ENCODE measurements at places on chromosomes 3 and 15.

DNA sequence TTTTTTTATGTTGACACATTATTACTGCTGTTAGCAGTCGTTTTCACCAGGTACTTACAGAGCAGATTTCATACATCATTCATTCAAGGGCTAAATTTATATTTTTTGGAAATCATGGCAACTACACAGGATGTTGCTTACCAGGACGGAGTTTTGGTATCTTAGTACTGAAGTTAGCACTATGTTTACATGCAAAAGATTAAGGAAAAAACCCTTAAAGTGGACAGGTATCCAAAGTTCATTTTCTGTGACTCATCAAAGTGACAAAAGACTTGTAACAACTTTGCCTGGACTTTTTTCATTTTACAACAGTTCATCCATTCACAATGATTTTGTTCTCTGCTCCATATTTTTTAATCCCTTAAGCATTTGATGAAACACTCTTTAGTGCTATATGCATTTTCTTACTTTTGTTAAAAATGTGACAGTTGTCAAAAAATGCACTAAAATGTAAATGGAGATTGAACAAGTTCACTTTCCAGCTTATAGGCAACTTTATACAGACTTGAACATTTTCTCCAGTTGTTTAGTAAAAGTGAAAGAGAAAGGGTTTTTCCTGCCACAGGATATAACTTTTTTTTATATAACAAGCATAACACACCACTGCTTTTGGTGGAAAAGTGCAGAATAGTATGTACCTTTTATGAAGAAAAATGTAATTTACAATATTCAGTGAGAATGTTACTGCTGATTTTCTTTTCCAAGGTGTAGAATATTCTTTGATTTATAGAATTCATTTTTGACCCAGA, 104.1 kb downstream of the STT3B start:
- DNase-seq: no peak

GRCh38 chr3:56491566-56491965, 23.3 kb upstream of the ERC2 start:
- no peak for DNase-seq

DNA sequence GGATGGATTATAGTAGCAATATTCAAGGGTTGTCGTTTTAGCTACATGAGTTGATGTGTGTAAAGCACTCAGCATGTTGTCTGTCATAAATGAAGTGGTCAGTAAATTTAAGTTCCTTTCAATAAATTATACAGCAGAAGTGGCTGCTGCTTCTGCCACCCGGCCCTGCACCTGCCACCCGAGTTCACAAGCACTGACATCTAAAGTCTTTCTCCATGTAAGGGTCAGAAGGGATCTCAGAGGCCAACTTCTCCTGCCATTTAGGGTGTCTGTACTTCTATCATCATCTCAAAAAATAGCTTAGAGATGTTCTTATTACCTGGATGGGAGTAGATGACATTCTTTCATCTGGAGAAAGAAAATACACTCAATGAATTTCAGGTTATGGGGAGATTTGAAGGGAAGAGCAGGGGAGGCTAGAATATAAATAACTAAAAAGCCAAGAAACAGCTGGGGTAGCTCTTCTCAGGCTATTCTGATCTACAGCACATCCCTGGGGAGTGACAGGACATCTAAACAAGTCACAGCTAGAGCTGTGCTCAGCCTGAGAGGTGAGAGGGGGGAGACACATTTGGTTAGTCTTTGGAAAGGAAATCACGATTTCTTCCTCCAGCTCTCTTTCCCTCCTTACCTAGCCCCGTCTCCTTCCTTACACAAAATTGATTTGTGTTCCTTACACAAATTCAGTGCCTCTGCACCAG, 8.0 kb downstream of the GCSAM start:
- DNase-seq: no peak

DNA sequence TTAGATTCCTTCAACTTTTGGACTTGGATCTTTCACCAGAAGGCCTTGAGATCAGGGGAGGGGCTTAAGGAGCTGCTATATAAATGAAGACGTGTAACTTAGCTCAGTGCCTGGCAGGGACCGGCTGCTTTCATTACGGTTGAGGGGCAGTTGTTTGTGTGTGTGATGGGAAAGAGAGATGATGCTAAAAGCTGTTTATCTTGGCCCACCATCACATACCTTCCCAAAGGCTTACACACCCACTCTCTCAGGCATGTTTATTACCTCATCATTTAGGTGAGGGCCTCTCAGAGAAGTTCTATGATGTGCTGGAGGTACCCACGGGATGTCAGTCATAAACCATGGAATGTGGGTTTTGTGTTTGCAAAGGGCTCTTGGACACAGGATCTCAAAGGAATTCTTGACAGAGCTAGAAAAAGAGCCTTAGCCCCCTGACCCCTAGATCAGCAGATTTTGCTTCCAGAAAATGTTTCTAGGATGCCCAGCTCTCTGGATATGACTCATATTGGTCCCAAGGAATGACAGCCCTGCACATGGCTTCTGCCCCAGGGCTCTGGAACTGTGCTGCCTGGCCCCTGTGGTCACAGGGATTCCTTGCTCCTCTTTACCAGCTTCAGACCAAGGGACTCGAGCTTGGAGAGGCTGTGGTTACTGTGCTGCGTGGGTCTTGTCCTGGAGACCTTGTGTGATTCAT, 15.9 kb upstream of the SMAD3 start:
- no peak for DNase-seq

DNA sequence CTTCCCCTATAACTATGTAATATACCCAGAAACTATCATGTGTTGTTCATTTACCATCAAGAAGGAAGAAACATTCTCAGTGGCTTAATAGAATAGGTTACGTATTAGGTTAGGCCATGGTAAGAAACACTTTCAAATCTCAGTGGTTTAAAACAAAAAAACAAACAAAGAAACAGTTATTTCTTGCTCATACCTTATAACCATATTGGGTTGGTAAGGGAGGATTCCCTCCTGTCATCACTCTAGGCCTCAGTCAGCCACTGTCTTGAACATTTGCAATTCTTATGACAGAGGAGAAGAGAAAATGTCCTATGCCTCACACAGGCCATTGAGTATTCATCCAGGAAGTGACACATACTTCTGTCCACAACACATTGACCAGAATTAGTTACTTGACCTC, 727.7 kb upstream of the NECTIN3 start:
- no peak for DNase-seq

GRCh38 chr3:74302969-74303368, 311.5 kb downstream of the CNTN3 start:
- no peak for DNase-seq

DNA sequence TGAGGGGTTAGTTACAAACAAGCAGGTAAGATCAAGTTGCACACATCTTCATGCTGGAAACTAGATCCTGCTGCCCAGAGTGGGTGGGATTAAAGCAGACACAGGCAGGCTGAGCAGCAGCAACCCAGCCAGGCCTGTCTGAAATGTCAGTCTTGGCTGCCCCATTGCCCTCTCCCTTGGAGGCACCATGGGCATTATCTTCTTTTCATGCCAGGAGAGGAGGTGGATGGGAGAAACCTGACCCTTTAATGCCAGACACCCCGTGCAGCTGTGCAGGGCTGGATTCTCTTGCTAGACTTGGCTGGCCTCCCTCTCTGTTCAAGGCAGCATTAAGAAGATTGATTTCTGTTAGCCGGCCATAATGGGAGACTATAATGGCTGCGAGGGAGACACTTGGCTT, 23.0 kb upstream of the EPHB1 start:
- DNase-seq: no peak

DNA sequence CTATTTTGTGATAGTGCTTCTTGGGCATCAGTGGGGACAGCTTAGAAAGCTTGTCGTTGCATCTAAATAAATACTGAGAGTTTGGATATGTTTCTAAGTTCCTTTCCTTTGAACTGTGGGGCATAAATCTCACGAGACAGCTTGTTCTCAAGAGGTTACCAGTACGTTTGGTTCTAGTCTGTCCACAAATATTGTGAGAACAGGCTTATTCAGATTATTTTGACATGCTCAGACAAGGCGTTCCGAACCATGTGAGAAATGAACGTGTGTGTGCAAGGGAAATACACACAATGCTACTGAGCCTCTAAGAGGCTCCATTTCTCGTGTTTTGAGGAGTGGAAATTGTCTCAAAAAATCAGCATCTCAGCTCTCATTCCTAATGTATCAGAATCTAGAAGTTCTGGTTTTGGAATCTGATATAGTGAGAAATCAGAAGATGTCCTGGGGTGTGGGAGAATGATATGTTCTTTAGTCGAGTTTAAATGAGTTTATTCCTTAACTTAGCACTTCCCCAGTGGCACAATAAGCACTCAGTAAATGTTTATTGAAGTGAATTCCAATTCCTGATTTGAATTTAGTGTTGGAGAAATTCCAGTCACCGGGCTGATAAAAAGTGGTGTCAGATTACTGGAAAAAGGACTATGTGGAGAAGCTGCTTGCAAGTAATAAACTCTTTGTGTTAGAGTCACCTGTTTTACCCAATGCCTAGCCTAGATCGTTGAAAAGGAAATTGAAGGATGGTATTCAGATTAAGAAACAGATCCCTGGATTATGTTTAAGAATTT, 481.5 kb downstream of the LPP start:
- DNase-seq: no peak

GRCh38 chr3:37324131-37324530, 149.7 kb upstream of the LRRFIP2 start:
- DNase-seq: no peak

DNA sequence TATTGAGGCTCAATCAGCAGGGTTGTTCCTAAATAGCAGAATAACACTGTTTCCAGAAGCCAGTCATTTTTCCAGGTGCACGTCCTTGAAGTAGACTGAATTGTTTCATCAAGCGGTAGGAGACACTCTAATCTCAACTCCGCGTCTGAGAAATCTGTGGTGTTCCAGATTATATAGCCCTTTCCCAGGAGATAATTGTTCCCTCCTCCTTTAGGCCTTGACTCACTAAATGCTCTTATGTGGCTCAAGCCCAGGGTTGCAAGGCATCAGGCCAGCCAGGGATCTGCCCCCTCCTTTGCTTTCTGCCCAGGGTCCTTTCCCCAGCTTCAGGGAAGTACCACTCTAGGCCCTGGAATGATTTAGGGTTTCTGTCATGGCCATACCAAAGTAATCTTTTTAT, 5.7 kb upstream of the HLTF start:
- no peak for DNase-seq

DNA sequence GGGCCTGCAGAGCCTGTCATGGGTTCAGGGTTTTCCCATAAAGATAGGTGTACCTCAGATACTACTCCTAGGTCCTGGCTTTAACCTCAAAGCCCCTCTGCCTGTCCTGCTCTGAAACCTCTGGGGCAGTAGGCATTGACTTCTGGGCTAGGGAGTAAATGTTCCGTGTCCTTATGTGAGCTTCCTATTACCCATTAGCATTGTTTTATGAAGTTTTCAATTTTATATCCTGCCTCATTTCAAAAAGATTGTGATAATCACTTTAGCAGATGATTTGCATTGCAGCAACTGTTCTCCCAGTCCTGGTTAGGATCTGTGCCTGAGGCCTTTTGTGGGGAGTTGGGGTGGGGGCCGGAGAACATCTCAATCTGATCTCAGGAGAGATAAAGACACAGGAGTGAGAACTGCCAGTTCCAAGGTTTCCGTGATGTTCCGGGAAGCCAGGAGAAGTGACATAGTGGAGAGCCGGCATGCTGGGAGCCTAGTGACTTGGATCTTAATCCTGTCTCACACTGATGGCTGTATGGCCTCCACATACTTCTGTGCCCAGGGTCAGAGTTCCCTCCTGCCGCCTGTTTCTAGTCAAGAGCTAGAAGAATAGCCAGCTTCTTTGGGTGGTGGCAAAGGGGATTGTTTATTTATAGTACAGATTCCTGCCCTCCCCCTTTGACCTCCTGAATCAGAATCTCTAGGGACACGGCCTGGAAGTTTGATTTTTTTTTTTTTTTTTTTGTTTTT, 10.6 kb downstream of the TPM1 start:
- no peak for DNase-seq

- DNase-seq: no peak
Observed at GRCh38 chr3:5007873-5008272, 28.6 kb downstream of the BHLHE40 start.
